ENCODE measurements at places on chromosomes 16 and 17.

DNA sequence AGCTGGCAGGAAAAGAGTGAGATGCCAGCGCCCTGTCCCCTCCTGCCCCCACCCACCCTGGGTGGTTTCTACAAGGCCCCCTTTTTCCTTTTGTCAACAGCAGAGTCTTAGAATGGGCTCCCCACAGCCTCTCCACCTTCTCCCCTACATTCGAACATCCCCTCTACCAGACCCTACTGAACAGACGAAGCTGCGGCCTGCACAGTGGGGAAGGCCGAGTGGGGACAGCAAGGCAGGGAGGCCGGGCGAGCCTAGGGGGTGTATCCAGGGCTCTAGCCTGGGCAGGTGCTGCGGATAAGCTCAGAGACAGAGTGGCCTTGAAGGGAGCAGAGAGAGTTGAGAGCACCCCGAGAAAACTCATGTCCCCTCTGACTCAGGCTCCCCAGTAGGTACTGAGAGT is 7.4 kb downstream of the ZACN start:
- DNase-seq, result no peak

- no peak for DNase-seq
Observed at GRCh38 chr16:3690980-3691720, 26.2 kb downstream of the TRAP1 start.

GRCh38 chr16:72469932-72470331 is 298.0 kb upstream of the PMFBP1 start:
- DNase-seq, result no peak

- DNase-seq, result no peak
Observed at GRCh38 chr16:85750827-85751697, at the start of gene C16orf74. Gene C16orf74, minus strand, starts transcription at chr16:85751096. Its CDS starts 15,879 bp downstream, at chr16:85735217.

- DNase-seq, result no peak
Observed at GRCh38 chr17:6085812-6086211, 15.6 kb downstream of the WSCD1 start.

GRCh38 chr17:55435408-55435807 is 13.8 kb upstream of the MMD start:
- no peak for DNase-seq

DNA sequence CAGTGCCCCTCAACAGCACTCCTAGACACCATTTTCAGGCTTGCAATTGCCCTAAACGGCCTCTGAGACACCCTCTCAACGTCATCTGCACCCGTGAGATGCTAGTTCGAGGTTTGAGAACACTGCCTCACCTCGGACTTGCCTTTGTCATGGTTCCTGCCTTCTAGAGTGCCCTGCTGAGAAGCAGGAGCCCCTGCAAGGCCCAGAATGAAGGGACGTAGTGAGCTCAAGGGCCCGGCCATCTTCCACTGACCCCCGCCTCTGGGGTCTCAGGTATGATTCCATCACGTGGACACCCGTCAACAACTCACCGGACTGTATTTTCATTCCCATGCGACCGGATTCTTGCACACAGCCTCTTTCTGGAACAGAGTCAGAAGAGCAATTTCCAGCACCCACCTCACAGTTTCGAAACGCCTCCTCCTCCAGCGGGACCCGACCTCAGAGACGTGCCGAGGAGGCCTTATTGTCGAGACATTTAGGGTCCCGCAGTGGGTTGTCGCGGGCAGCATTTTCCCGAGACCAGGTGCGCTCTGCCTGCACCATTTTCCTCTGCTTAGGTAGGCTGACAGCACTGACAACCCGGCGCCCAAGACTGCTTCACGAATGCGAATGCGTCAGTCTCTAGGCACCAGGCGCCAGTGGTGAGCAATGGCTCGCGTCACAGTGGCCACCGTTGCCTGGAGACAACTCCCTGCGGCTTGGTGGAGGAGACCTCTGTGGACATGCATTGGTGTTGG is 999.9 kb downstream of the KCNJ18 start:
- no peak for DNase-seq

GRCh38 chr16:54285414-54286089 is 1.0 kb downstream of the IRX3 start:
- DNase-seq, result no peak

DNA sequence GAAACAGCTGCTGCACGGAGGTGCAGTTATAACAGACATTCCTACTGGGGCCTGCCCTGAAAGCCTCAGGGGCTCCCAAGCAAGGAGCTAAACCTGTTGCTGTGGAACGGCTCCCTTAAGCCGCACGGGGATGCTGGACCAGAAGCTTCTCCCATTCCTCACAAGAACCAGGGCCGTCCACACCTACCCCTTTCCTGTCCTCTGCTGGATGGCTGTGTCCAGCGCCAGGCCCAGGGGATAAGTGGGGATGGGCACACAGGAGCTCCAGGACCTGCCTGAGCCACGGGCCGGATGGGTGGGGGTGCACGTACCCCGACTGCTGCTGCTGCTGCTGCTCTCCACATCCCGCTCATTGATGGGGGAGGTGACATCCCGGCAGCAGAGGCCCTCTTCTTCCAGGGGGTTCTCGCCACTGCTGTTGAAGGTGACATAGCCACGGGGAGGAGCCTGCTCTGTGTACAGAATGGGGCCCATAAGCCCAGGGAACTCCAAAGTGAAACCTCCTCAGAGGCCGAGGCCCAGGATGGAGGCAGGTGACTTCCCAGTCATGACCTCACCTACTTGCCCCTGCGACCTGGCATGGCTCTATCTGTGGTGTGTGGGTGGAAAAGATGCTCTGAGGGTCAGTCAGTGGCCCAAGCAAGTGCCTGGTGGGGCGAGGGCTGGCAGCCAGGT is 8.6 kb downstream of the NUDT16L1 start:
- DNase-seq, result no peak

GRCh38 chr16:72072514-72073342 is 9.7 kb downstream of the HPR start:
- no peak for DNase-seq

DNA sequence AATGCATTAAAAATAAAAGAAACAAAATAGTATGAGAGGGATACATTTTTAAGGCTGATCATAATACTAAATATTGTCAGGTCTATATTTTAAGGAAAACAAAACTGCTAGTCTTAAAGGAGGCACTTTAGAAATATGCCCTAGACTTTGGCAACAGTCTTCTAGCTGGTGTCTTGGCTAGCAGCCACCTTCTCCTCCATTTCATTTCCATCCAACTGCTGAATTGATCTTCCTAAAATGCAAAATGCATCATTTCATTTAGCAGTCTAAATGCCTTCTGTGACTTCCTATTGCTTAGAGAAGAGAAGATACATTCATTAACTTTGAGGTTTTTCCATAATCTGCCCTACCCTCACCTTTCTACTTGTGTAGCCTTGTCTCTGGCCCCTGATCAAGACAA is 1404.1 kb downstream of the CDH11 start:
- DNase-seq, result no peak

Measured in NCI-H2029 treated with DMSO at 0.1 percent for 48 hours (cell line).